AG08395 (cell line): ENCODE measurements at places on chromosomes 3 and 15.
A peak's percentile ranks its signal among the peaks of the same experiment; 100 is the strongest.

GRCh38 chr3:74269689-74270088 is 344.8 kb downstream of the CNTN3 start:
- no peak for DNase-seq

- DNase-seq, result no peak
Measured at GRCh38 chr15:88803241-88803919, at the start of gene ACAN. ACAN (plus strand) TSS chr15:88803436; CDS start chr15:88836207, 32,771 bp downstream.

GRCh38 chr3:129432036-129432435 is 3.6 kb upstream of the EFCAB12 start:
- DNase-seq, result no peak

DNA sequence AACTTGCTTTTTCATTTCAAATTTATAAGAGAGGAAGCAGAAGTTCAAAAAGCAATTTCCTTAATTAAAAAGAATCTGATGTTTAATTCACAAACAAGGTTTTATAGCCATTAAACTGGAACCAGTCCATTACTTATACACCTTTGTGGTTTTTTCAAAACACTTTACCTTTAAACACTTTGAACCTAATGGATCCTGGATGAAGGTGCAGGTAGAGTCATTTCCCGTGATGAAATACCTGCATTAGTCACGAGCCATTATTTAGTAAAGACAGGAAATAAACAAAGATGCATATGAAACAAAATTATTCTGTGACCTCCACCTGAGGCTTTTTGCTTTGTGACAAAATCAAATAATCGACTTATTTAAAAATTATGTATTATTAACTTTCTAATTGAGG is 341.7 kb upstream of the UBE2E2 start:
- no peak for DNase-seq

GRCh38 chr15:45101749-45102148 is 12.2 kb downstream of the DUOX2 start:
- DNase-seq, result no peak

DNA sequence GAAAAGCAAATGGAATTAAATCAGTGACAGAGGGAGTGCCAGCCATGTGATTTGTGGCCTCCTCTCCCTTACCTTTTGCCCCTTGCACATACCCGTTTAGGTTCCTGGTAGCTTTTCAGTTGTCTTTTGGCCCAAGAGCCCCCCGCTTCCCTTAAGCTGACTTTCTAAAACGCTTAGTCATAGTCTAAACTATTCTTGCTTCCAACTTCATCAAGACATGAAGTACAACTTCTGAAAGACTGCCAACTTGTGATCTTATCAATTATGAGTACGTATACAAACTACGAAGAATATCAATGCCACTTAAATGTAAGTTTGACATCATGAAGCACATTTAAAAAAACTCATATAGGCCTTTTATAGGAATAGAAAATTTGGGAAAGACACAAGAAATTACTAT is 61.9 kb downstream of the EIF3J start:
- no peak for DNase-seq

GRCh38 chr3:175255698-175256097 is 396.6 kb downstream of the NAALADL2 start:
- DNase-seq, result peak; percentile 27

DNA sequence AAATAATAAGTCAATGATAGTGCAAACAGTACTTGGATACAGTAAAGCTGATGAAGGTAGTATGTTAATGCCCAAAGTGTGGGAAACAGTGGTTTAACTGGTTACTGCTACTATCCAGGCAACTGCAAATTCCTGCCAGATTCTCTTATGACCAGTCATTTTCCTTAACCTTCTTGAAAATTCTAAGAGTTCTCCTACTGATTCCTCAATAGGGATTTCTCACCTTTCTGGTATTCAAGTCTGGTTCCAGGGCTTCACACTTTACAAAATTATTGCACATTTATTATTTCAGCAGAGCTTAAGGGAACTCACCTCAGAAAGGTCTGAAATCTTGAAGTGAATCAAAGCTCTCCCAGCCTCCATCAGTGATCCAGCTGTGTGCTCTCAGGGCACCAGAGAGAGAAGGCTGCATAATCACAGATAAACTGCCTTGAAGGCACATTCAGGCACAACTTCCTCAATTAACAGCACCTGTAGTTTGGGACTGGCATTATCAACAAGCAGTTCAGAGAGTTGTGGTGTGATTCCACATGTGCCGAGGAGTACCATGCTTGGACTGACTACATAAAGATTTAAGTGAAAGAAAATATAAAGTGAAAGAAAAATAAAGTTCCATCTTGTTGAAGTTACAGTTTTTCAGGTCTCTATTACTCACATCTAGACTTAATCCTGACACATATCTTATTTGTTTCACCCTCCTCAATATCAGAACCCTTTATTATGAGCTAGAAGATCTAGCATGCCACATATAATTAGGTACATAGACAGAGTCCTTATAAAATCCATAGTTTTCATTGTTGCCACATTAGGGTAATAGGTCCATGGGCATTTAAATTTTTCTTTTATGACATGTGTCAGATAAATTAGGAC is 59.5 kb upstream of the TIPARP start:
- DNase-seq, result peak; percentile 34

DNA sequence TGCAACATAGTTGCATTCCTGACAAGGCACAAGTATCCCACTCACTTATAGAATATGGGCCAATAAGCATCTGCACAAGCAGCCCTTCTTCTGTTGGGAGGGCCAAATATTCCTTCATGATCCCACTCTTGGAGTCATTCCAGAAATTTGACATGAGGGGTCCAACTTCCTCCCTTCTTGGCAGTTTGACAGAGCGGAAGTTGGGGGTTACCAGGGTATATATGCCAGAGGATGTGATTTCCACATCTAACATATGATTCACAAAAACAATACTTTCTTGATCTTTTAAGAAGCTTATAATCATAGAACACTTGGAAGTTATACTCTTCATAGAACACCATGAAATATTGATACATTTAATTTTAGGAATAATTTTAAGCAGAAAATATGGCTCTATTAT is 100.9 kb upstream of the CRBN start:
- no peak for DNase-seq

- DNase-seq, result no peak
Measured at GRCh38 chr3:13593615-13594014, 44.7 kb downstream of the FBLN2 start.

- no peak for DNase-seq
Measured at GRCh38 chr3:155981669-155982068, 111.2 kb downstream of the GMPS start.

DNA sequence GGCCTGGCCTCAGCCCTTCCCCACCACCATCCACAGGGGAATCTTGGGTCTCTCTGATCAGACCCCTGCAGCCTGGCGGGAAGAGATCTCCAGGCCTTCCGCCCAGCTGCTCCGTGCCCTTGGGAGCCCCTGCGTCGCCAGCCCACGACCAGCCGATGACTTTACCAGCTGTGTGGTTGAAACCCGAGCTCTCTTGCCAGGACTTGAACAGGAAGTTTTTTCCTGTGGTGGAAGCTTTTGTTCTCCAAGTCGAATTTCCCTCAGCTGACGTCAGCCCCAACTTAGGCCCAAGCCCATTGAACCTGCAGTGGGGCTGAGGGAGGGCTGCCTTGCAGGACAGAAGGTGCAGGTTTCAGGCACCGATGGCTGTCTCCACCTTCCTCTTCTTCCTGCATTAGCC is 51.7 kb upstream of the SMAD3 start:
- DNase-seq, result no peak

DNA sequence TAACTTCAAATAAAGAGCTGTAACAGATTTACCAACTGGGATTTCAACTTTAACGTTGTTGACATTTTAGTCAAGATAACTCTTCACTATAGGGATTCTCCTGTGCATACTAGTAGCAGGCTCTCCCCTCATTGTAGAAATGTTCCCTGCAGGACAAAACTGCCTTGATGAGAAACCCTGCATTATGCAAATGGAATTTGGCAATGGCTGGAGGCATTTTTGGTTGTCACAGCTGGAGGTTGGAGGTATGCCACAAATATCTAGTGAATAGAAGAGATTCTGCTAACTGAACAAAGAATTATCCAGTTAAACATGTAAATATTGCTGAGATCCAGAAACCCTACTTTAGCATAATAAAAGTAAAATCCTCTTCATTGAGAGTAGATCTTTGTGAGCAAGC is 928.8 kb upstream of the ALCAM start:
- DNase-seq, result peak; percentile 11

GRCh38 chr3:73379465-73379864 is 245.3 kb downstream of the PDZRN3 start:
- DNase-seq, result no peak

DNA sequence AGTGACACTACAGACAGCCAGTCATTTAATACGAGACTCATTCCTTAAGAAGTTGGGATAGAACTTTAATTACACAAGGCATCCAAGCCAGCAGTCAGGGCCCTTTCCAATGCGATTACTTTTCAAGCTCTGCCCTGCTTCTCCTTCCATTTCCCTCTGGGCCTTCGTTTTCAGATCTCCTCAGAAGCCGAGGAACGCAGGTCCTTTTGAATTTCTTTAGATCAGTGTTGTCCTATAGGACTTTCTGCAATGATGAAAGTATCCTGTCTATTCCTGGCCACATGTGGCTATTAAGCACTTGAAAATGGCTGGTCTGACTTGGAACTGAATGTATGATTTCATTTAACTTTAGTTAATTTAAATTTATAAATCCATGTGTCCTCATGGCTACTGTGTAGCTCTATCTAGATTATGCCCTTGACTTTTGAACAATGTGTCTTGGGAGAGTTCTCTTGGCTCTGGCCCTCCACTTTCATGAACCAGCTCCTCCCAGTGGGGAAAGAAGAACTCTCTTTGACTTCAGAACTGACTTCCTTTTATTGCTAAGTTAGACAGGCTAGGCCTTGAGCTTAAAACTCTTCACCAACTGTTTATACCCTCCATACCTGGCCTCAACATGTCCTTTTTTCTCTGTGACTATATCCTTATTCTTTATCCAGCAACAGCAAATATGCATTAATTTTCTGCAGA is 22.6 kb downstream of the TGFBR2 start:
- DNase-seq, result no peak

DNA sequence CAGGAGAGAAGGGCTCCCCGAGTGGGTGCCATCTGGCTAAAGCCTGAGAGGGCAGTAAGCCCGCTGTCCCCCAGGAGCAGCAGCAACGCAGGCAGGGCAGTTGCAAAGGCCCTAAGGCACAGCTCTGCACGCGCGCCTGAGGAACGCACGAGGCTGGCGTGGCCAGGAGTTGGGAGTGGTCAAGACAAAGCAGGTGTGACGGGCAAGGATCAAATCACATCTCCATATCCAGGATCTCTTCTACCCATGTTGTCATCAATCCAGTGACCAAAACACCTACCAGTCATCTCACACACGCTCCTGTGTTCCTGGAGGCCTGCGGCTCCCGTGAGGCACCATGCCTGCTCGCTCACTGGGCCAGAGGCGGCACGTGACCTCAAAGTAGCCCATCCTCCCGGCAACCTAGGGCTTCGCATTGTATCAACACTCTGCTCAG is 59.5 kb downstream of the ERC2 start:
- no peak for DNase-seq
